ENCODE measurements at places on chromosomes 6 and 20.

DNA sequence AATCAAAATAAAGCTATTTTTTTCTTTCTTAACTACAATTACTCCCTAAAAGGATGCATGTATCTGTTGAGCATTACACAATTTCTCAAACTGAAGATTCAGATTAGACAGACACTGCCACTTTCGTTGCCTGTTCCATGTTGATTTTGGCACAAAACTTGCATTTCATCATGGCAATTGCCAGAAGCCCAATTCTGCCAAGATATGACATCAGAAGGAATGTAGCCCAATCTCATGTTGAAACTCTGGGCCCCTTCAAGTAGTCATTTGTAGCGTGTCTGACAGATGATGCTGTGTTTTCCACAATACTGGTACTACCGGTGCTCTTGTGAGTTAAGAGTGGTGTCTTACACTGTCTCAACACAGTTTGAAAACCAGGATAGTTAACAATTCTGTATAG, 705.4 kb downstream of the PTPRT start:
- DNase-seq = no peak

DNA sequence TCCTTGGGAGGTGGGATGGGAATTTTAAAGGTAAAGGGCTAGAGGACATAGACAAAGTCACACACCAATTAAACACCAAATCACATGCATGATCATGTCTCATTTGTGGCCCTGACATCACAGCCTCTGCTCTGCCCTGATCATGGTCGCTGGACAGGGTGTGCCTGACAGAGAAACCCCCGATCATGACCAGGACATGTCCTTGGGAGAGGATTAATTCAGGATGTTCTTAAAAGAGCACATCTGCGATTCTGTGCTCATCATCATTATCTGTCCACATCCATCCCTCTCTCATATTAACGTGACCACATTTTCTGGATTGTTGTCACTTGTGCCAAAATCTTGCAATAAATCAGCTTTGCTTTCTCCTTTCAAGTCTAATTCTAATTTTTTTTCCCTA, 7.7 kb upstream of the PBOV1 start:
- no peak for DNase-seq

- no peak for DNase-seq
These were observed 8.8 kb downstream of the PDRG1 start for GRCh38 chr20:31943052-31943471.

DNA sequence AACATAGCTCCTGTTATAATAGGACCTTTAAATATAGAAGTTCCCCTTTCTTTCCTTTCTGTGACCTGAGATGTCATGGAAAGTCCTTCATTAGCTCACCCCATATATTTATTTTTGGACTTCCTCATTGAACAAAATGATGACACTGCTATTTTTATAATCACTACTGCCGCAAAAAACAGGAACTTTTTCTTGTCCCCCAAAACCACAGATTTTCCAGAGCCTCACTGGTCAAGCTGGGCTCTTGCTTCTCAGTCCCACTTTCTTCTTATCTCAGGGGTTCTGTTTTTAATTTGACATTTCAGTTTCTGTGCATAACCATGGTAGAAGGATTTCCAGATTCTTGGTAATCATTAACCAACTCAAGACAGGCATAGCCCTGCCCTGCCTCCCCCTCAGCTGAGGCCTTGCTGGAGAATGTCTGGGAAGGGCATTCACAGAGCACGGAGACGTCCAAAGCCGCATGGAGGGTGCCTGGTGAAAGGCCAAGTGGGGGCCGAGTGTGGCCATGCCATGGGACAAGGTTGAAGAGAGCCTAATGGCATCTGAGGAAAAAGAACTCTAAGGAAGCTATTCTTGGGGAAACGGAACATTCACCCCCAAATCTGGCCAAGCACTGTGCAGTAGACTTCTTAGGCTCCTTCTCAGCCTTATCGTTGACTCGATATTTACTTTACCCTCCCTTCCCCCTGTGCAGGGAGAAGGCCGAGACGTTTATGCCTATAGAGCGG, 73.7 kb downstream of the EDN1 start:
- no peak for DNase-seq

DNA sequence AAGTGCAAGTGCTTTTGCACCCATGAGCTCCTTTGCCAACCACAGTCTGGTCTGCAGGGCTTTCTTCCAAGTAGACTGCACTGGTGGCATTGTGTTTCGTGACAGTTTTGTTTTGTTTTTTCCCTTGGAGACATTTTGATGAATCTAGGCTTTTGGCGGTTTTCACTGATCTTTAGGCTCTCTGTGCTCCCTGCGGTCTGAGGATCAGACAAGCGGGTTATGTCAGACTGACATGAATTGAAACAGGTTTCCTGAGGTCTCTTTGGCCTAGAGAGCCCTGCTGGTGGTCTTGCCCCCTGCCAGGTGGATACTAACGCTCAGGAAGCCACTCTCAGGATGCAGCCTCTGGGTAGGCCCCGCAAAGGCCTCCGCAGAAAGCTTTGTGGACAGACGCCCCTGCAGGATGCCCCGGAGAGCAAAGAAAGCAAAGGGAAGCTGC, 555.4 kb upstream of the AGPAT4 start:
- DNase-seq = no peak

DNA sequence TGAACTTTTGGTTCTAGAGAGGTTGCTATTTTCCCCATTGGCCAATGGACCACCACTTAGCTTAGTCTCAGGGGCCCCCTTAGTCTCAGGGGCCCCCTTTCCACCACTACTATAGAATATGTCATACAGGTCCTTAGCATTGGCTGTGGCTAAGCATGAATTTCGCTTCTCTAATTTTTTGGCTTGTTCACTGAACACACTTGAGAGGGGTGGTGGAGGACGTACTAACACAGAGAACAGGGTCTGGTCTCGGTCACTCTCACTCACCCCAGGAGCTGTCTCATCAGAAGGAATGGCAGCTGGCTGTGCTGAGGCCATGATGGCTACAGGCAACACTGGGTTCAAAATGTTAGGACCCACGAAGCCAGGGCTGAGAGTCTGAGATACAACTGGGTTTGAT, 30.3 kb downstream of the ZNF318 start:
- DNase-seq = no peak

GRCh38 chr6:138036111-138036510, 71.1 kb downstream of the PERP start:
- DNase-seq = no peak

DNA sequence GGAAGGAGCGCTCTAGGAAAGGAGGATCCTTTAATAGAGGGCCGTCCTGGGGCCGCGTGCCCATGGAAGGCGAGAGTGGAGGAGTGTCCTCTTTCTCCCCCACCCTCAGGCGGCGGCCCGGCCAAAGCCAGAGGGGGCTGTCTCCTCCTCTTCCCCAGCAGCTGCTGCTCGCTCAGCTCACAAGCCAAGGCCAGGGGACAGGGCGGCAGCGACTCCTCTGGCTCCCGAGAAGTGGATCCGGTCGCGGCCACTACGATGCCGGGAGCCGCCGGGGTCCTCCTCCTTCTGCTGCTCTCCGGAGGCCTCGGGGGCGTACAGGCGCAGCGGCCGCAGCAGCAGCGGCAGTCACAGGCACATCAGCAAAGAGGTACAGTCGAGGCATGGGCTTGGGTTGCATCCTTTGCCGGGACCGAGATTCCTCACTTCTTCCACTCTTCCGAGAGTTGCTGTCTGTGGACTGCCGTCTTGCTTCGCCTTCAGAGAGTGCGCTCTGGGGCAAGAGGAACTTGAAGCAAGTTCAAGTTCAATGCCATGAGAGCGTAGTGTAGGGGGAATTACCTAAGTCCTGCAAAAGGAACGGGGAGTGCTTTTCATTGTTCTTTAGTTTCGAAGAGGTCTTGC, at the start of gene LAMA2:
LAMA2 (plus strand) TSS at position 148 of the 621 bp plus-strand sequence; CDS start at position 256, 108 bp downstream.
- DNase-seq = no peak

- DNase-seq = no peak
These were observed 86.0 kb downstream of the ALDH8A1 start for GRCh38 chr6:134863763-134864510.

GRCh38 chr6:34239500-34239825, 2.8 kb downstream of the HMGA1 start:
- DNase-seq = no peak

GRCh38 chr6:18036781-18037180, 49.3 kb upstream of the KIF13A start:
- DNase-seq = no peak

- no peak for DNase-seq
These were observed 463.8 kb downstream of the BMP2 start for GRCh38 chr20:7231303-7231702.

- DNase-seq = no peak
These were observed 37.1 kb downstream of the PIGU start for GRCh38 chr20:34639755-34640222.

DNA sequence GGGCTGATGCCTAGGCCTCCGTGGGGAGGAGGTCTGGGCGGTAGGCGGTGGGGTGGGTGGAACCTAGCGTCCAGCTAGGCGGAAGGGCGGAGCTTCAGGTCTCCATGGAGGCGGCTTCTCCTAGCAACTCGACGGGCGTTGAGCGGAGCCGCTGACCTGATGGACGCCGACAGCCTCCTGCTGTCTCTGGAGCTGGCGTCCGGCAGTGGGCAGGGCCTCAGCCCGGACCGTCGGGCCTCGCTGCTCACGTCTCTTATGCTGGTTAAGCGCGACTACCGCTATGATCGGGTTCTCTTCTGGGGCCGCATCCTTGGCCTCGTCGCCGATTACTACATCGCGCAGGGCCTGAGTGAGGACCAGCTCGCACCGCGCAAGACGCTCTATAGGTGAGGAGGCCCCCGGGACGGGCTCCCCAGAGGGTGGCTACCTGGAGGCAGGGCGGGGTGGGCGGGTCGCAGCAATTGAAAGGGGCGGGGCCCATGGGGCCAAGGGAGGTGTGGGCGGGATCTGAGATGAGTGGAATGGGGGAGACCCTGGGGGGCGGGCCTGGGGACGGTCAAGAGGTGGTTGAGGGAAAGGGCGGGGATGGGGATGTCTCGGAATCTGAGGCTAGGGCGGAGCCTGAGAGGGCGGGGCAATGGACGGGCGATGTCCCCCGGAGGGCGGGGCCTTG, at the start of gene RSPH9:
RSPH9 (plus strand) TSS at position 97 of the 673 bp plus-strand sequence; CDS start at position 160, 63 bp downstream.
- DNase-seq = peak; percentile 59

DNA sequence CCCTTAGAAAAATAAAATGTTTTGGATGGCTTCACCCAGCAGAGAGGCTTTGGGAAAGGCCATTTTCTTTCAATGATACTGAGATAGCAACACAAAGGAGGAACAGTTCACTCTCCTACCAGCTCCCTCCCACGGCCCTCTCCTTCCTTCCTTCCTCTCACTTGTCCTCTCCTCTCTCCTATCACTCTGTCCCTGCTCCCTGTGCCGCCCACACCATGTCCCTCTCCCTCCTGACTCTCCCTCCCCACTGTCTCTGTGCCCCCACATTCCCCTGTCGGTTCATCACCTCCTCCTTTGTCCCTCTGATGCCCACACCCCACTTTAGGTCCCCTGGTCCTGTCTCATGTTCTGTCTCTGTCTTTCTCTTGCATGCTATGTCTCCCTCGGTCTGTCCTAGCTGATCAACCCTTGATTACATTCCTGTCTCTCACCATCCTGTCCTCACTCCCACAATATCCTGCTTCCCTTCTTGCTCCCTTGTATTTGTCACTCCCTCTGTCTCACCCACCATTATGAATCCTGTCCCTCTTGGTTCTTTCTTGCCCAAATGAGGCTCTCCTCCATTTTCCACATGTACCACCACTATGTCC, 30.1 kb downstream of the ELMO2 start:
- DNase-seq = no peak

DNA sequence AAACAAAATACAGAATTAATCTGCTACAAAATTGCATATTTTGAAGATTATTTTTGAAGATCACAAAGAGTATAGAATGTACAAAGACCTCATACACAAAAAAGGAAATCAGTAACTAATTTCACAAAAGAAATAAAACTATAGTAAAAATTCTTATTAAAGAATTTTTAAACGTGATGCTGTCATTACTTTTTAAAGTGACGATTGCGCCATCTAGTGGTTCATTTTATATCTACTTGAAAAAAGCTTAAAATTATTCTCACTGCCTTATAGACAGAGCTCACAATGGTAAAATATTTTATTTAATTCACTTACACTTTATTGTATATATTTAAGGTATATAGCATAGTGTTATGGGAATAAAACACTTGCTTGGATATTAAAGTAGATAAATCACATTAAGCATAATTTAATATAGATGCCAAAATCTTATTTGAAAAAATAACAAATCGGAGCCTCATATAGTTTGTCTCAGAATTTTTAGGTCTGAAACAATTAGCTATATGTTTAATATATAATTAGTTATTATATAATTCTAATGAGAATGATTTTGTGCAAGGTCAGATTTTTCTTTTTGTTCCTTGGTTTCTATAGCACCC, 128.8 kb downstream of the PHF3 start:
- no peak for DNase-seq

DNA sequence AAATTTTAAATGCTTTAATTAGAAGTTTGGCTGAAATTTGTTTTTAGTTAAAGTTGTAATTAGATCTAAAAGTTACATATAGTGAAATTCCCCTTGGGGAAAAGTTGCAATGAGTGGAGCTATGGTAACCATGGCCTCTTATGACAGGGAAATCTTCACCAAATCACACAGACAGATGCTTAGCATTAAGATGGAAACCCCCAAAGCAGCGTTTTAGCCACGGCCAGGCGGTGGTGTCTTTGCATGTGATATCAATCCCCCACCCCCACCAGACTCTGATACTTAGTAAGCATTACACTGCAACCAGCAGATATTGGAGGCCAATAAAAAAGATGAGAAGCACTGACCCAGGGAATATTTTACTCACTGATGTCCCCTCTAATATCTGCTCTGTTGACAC, 75.7 kb downstream of the REPS1 start:
- DNase-seq = no peak

DNA sequence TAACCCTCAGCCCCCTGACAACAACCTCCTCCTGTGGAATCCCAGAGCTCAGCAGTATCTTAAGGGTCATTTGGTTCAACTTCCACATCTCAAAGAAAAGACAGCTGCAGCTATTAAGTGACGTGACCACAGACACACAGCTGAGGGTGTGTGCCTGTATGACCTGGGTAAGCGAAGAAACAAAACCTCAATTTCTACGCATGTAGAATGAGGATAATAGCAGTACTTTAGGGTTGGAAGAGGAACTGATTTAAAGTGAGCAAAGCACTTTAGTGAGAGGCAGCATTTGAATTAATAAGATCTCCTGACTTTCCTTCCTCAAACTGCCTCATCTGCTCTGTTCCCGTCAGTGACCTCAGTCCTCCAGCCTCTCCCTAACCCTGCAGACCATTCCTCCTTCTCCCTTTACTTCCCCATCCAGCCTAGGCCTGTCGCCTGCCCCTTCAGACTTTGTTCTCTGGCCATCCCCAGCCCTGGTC, 6.8 kb upstream of the ARMC2 start:
- DNase-seq = no peak

GRCh38 chr6:9233686-9234085, 798.3 kb upstream of the SLC35B3 start:
- no peak for DNase-seq

GRCh38 chr20:61722146-61722678, 343.5 kb downstream of the TAF4 start:
- DNase-seq = no peak

GRCh38 chr20:8254911-8255582, 123.0 kb downstream of the PLCB1 start:
- DNase-seq = no peak

- DNase-seq = peak; percentile 2
These were observed 5.8 kb upstream of the PACSIN1 start for GRCh38 chr6:34459899-34460593.

- no peak for DNase-seq
These were observed 606.4 kb downstream of the KHDRBS2 start for GRCh38 chr6:61679625-61680024.

Data from effector memory CD4-positive, alpha-beta T cell (primary cell).